ENCODE measurements at places on chromosomes 2 and 18. TPM values are rescaled to one million over a fixed set of nuclear protein-coding genes. Genes with fewer than 3 reads are reported as not detected.
A peak's percentile ranks its signal among the peaks of the same experiment; 100 is the strongest.

GRCh38 chr2:31886700-31887099 lies 124.1 kb downstream of the MEMO1 start:
- peak; percentile 34 for DNase-seq

GRCh38 chr18:13613099-13613498 lies 113.3 kb downstream of the FAM210A start:
- DNase-seq: no peak

GRCh38 chr2:96625571-96626552 lies 12.2 kb downstream of the KANSL3 start:
- no peak for DNase-seq

DUSP19 gene
- 1.3 TPM for total RNA-seq

- peak; percentile 87 for DNase-seq
Observed at GRCh38 chr18:26656944-26657536, 108.7 kb upstream of the KCTD1 start.

LIPG gene
- total RNA-seq: 5.5 TPM

DNA sequence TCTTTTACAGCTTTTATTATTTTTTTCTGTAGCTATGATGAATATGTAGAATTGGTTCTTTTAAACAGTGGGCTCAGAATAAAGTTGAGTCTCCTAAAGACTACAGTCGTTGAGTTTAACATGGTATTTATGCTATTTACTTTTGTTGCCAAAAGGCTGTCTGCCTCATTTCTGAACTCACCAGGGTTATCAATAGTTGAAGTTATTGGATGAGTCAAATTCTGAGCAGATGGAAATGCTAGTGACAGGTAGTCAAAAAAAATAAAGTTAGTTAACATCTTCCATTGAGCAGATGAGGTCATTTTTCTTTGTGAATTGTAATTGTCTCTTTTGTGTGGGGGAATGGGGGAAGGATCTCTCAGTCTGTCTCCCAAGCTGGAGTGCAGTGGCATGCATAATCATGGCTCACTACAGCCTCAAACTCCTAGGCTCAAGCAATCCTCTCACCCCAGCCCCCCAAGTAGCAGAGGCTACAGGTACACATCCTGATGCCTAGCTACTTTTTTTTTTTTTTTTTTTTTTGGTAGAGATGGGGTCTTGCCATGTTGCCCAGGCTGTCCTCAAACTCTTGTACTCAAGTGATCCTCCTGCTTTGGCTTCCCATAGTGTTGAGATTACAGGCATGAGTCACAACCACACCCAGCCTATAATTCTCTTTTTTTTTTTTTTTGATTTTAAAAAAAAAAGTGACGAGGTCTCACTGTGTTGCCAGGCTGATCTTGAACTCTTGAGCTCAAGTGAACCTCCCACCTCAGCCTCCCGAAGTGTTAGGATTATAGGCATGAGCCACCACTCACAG lies 8.9 kb downstream of the PAPOLG start:
- no peak for DNase-seq

ACADL gene
- total RNA-seq: not detected

GRCh38 chr18:55443776-55444175 lies 144.2 kb downstream of the TCF4 start:
- DNase-seq: no peak

- DNase-seq: no peak
Observed at GRCh38 chr18:26648509-26649192, 100.3 kb upstream of the KCTD1 start.

CREG2 gene
- 0.03 TPM for total RNA-seq

NMS gene
- not detected for total RNA-seq

DOK6 gene
- 2.5 TPM for total RNA-seq

DNA sequence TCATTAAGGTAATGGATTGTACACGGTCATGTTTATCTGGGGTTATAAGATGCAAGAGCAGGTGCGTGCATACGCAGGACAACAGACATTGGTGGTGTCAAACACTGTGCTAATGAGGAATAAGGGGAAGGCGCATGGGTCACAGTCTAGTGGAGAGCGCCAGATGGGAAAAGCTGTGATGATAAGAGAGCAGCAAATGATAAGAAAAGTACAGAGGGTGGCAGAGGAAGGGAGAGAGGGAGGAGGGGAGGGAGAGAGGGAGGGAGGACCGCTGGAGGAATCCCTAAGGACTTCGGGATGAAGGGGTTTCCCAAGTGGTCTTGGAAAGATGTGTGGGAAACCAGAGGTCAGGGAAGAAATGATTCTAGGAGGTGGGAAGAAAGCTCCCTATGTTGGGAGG lies 2.9 kb downstream of the TNFRSF11A start:
- no peak for DNase-seq

DNA sequence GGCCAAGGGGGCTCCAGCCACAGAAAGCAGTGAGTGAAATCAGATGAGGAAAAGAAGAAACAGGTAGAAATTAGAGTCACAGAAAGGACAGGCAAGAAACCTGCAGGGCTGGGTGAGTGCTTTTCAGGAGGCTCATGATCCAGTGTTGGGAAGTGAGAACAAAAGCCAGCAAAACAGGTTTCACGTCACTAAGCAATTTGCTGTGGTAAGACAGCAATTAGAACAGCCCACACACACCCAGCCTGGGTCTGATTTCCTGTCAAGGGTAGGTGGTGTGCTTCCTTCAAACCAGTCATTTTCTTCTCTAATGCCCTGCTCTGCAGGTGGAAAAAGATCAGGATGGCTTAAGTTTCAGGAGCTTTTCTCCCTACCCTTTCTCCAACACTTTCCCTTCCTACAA lies 52.9 kb upstream of the XDH start:
- DNase-seq: peak; percentile 5

GRCh38 chr2:145530653-145531052 lies 1010.7 kb upstream of the ZEB2 start:
- DNase-seq: no peak

MREG gene
- 12.5 TPM for total RNA-seq

- no peak for DNase-seq
Observed at GRCh38 chr2:63003351-63003750, 47.3 kb upstream of the OTX1 start.

MYO5B gene
- 2.7 TPM for total RNA-seq

DNA sequence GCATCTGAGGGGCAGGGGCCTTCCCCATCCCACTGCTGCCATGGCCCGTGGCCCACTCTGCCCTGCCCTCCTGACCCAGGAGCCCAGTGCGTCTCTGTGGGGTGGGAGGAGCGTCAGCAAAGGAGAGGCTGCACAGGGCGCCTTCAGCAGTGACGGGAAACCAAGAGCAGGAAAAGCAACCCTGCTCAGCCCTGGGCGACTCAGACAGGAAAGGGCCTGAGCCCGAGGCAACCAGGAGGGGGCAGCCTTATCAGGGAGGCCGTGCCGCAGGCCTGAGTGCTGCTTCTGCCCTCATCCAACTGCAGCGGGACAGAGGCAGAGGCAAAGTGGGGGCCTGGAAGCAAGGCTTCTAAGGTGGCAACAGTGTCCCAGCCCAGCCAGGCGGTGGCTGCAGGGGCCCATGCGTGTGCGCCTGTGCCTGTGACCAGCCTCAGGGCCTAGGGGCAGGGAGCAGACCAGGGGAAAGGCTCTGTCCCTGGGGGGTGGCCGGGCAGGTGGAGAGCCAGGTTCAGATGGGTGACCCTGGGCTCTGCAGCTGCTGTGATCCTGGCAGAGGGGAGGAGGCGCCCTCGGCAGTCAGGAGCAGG lies 23.3 kb upstream of the ALPI start:
- DNase-seq: peak; percentile 81

DNA sequence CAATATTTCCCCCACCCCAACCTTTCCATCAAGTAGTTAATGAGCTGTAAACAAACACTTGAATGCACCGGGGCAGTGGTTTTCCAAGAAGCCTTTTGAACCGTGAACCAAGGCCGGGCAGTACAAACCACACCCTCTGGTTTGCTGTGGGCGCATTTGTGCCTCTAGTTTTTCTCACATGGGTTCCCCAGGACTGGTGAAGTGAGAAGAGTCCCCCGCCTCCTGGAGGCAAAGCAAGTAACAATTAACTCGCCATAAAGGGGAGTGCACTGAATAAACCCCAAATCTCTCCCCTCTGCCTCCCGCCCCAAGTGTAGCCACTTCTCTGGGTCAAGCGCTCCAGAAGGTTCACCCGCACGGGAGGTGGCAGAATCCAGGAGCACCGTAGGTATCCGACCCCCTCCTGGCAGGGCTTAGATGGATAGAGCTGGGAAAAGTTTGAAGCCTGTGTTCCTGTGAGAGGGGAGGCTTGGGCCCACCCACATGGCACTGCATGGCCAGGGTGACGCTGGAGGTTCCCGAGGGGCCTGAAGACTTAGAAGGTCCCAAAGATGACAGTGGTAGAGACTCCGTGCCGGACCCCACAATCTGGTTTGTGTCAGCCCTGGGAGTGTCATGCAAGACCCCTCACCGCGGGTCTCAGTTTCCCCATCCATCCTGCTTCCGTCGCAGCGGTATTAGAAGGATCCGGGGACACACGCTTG lies 182.2 kb downstream of the SMAD2 start:
- no peak for DNase-seq

DNA sequence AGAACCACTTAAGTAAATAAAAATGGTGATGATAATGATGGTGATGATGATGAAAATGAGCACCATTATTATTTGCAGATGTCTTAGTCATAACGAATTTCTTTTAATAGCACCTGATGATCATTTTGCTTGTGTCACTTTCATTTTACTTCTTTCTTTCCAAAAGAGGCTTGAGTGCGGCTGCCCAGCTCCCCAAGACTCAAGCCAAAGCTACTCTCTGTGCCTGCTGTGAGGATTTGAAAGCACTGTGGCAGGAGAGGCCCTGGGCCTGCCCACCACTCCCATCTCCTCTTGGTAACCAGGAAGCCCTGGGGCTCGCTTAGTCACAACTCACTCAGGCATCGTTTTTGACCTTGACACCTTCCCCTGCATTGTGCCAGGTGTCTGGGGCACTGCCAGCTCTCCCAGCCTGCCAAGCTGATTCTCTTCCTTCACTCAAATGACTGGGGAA lies 41.2 kb downstream of the RPL37A start:
- no peak for DNase-seq

- peak; percentile 70 for DNase-seq
Observed at GRCh38 chr2:239688122-239688681, 287.4 kb upstream of the HDAC4 start.

PSMA8 gene
- total RNA-seq: not detected

KCMF1 gene
- total RNA-seq: 138 TPM

DNA sequence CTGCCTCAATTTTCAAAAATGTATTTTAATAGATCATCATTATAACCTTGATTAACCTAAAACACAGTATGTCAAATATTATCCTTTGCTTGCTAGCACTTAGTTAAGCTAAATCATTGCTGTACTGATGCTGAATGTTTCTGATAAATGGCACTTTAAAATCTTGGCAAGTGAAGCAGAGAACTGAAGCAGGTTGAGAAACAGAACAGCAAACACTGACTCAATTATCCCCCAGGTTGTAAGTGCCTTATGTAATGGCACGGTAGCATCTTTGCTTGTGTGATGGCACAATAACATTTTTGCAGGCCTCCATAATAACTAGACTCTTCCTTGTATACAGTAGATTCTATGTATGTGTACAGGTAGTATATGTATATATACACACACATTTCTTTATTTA lies 33.8 kb downstream of the ARHGAP15 start:
- DNase-seq: no peak

GRCh38 chr18:59573962-59574361 lies 123.3 kb downstream of the CCBE1 start:
- DNase-seq: no peak

STPG4 gene
- total RNA-seq: not detected

ZSWIM2 gene
- not detected for total RNA-seq

GRCh38 chr2:132645722-132646539 lies 24.1 kb downstream of the LYPD1 start:
- DNase-seq: peak; percentile 20

IL36G gene
- not detected for total RNA-seq

KCNG3 gene
- total RNA-seq: 2.7 TPM

DNA sequence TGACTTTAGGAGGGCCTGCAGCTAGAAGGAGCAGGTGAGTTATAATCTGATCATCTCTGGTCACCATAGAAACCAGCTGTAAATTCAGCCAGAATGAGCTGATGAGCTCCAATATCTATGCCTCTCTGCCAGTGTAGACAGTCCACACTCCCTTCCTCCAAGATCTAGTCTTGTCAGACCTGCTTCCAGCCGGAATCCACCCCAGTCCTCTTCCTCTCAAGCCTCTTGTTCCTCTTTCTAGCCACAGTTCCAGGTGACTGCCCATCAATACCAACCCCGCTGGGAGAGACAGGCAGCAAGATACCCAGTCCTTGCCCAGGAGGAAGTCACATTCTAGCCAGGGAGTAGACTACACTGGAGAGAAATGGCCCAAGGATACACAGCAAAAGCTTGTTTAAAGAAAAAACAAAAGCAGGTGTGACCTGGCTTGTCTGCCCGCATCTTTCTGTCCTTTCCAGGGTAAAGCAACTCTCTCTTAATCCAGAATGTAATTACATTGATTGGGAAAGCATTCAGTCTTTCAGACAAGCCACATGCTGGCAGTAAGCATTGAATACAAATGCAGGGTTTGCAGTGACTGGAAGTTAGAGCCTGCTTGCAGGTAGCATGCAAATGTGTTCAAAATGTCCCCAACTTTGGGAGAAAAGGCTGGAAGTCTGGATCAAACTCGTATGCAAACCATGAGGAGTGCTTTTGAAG lies 9.0 kb upstream of the SLC35F6 start:
- DNase-seq: peak; percentile 11

DNA sequence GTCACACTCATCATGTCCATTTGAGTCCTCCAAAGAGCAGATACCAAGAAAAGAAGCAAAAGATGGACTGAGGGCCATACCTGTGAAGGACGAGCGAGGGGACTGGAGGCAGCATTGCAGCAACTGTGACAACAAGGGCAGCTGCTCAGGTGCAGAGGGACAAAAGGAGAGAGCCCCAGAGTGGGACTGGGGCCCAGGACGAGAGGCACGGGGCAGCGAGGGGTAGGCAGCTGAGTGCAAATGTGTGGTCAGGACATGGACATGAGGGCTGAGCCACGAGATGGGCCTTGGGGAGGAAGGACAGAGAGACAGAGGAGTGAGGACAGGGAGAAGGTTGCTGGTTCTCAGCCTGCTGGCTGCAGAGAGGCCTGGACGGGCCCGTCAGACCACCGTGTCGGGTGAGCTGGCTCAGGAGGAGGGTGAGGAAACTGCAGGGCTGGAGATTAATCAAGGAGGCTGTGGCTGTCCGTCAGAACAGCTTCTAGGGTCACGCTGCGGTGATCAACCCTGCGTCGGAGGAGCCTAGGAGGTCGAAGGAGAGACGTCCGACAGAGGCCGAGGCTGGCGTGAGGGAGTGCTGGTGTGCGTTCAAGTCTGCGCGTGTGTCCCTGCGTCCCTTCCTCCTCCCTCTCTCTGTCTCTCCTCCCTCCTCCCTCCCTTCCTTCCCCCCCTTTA lies 206.8 kb upstream of the HDAC4 start:
- peak; percentile 58 for DNase-seq

- peak; percentile 75 for DNase-seq
Observed at GRCh38 chr18:77207540-77207939, 42.1 kb upstream of the GALR1 start.

GRCh38 chr18:67549946-67550345 lies 33.4 kb upstream of the DSEL start:
- no peak for DNase-seq

DSG4 gene
- total RNA-seq: not detected
